ENCODE measurements at places on chromosomes 3 and 15. TPM values are rescaled to one million over a fixed set of nuclear protein-coding genes. Genes with fewer than 3 reads are reported as not detected.

The KCNAB1 gene
- not detected for total RNA-seq

The C3orf49 gene
- not detected for total RNA-seq

The CYP8B1 gene
- total RNA-seq = not detected

The PIK3R4 gene
- 22.8 TPM for total RNA-seq

The GNAT1 gene
- total RNA-seq = not detected

The APPL1 gene
- 31.6 TPM for total RNA-seq

The CILP gene
- total RNA-seq = 0.05 TPM

The LRTM1 gene
- not detected for total RNA-seq

The BSN gene
- 0.03 TPM for total RNA-seq

The GOLGA8J gene
- total RNA-seq = not detected

The IFT80 gene
- 30.1 TPM for total RNA-seq

The TRA2B gene
- total RNA-seq = 208 TPM

The IL5RA gene
- total RNA-seq = not detected

The HPS3 gene
- total RNA-seq = 21.4 TPM

The KCNMB2 gene
- not detected for total RNA-seq

The CTXND1 gene
- not detected for total RNA-seq

The NPAP1 gene
- not detected for total RNA-seq

The CORO2B gene
- total RNA-seq = not detected

The STRIT1 gene
- total RNA-seq = not detected

The CHRFAM7A gene
- not detected for total RNA-seq

The DUOXA2 gene
- total RNA-seq = not detected
